ENCODE measurements at places on chromosomes 16 and 17.

DNA sequence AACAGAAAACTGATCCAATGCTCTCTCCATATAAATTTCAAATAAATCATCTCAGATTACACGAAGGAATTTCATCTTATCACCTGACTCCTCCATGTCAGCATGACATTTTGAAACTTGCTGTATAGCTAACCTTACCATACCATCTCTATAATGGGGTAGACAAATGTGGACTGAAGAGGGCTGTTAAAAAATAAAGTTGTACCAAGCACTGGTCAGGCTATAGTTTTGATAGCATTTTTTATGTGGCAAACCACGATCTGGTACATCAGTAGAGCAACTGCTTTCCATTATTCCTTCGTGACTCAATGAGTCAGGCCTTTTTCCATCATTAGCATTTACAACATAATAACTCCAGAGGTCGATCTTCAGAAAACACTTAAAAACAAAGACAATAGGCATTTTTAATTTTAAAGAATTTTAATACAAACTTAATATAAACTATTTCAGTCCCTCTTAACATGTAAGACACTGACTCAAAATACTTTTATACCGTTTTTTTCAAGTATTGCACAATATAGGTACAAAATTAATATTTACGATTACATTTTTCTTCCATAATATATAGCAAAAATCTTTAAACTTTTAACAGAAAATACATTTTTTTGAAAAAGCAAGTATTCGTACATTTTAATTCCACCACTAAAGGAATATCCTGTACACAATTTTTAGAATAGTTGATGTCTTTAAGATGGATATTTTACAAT, 4.2 kb downstream of the TOB1 start:
- DNase-seq, result no peak

DNA sequence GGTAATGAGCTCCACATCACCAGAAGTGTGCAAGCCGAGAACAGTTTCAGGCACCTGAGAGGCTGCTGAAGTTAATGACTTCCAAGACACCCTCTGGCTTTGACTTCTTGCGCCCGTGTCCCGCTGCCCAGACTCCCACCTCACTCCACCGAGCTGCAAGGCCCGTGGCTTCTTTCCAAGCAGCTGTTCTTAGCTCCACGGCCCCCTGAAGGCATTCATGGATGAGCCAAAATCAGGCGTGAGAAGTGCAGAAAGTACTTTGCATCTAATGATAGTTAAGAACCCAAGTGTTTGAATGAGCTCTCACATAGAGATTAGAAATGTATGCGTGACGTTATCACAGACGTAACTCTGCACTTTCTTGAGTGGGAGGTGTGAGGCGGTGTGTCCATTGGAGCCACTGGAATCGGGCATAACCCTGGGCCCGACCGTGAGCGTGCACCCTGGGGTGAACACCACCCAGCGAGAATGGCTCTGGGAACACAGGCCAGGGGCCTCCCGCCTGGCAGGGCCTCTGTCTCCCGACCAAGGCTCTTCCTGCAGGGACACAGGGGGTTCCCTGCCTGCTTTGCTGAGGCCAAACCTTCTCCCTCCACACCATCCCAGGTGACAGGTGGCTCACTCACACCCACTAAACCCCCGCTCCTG, 11.0 kb downstream of the NPTX1 start:
- DNase-seq, result no peak

- DNase-seq, result no peak
These were observed 103.7 kb downstream of the XYLT1 start for GRCh38 chr16:17367036-17367435.

DNA sequence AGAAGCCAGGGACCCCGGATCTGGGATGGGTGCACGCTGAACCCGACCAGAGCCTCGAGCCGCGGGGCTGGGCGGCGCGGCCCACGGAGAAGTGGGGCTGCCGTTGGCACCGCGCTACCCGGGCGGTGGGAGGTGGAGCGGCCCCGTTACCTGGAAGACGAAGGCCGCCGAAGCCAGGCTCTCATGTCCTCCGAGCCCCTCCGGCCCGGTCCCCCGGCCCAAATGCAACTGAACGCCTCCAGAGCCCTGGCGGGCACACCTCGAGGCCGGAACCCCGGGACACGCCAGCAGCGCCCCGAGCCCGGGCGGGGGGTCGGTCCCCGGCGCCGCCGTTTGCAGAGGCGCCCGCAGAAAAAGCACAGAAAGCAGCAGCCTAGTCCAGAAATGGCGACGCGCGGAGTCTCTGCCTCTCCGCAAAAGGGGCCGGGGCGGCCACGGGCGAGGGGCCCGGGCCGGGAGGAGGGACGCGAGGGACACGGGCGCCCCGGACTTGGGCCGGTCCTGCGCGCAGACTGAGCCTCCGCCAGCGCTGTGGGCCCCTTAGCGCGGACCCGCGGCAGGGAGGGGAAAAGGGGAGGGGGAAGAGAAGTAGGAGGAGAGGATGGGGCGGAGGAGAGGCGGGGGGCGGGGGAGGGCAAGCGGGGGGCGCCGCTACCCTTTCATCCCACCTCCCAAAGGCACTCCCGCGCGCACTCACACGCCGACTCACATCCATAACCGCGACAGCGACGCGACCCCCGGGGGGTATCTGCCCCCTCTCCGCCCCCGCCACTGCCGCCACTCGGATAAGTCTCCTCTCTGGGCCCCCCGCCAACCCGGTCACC, 1.4 kb downstream of the AXIN2 start:
- no peak for DNase-seq

DNA sequence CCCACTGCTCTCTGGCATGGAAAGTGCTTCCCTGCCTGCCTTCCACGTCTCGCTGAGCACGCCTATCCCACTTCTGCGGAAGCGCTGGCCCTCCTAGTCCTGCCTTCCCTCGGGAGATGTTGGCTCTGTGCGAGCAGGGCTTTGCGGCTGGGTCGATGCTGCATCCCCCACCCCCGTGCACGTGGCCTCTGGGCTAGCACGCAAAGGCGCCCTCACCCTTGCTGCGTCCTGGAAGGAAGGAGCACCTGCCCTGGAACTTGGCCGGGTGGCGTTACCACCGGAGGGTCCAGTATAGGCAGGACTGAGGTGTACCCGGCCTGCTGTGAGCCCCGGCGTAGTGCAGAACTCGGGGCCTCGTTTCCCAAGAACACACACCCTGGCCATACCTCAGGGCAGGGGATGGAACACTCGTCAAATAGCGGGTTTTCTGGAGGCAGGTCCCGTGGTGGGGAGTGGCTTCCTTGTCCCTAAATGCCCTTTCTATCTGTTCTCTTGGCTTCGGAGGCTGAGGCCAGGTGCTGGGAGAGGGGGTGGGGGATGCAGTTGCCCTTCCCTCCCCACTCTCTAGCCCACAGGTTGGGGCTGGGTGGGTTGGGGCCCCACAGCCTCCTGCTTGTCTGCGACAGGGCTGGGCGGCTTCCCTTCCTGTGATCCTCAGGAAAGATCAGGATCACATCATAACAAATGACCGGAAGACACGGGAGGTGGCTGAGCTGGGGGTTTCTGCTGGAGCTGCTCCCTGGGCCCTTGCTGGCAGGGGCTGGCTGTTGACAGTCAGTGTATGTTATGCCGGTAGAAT, 17.4 kb downstream of the BAIAP2 start:
- DNase-seq, result no peak

DNA sequence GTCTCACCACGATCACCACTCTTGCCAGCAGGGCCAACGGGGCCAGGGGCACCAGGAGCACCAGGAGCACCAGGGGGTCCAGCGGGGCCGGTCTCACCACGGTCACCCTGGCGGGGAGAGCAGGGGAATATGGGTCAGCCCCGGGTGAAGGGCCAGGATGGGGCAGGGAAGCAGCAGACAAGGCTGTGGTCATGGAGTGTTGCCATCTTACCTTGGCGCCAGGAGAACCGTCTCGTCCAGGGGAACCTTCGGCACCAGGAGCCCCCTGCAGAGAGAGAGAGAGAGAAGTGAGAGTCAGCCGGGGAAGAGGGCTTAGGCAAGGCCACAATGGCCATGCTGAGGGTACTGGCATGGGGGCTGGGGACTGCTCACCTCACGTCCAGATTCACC, 12.9 kb downstream of the COL1A1 start:
- DNase-seq, result no peak

GRCh38 chr17:35616536-35616935, 29.4 kb downstream of the AP2B1 start:
- DNase-seq, result no peak

DNA sequence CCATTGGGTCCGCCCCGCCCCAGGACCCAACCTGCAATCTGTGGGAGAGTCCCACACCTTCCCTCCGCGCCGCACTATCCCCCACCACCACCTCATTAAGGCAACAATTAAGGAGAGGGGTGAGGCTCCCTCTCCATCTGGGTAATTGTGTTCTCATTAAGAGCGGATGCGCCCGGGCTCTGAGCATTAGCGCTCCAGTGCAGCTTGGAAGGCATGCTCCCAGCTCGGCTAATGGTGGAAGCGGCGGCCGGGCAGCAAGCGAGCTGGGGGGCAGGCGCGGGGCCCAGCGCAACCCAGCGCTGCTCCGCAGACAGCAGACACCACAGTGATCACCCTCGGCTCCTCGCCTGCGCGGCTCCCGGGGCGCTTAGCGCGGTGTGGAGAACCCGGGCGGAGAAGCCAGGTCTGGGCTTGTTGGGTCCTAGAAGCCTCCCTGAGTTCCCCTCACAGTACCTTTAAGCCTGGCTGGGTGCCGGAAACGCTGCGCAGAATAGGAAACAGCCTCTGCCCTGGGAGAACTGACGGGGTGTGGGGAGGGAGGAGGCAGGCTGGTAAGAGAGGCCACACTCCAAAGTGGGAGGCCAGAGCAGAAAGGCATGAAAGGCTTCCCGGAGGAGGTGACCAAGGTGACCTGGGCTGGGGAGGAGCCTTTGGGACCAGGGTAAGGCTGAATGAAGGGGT, 6.4 kb downstream of the CBLN1 start:
- DNase-seq, result no peak

DNA sequence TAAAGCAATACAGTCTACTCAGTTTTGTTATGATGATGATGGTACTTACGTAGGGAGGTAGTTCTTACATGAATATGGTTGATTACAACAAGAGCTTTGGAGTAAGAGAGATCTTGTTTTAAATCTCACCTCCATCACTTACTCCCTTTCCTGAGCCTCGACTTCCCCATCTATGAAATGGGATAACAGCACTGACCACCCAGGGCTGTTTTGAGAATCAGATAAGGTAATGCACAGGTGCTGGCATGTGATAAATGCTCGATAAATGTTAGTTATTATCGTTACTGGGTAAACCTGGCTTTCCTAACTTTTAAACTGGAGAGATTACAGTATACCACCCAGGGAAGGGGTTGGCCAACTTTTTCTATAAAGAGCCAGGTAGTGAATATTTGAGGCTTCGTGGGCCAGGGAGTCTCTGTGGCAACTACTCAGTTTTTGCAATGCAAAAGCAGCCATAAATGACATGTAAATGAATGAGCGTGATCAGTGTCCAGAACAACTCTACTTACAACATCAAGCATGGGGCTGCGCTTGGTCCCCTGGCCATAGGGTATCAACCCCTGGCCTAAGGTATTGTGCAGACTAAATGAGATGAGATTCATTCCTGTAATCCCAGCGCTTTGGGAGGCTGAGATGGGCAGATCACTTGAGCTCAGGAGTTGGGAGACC, 73.7 kb downstream of the BMERB1 start:
- no peak for DNase-seq

DNA sequence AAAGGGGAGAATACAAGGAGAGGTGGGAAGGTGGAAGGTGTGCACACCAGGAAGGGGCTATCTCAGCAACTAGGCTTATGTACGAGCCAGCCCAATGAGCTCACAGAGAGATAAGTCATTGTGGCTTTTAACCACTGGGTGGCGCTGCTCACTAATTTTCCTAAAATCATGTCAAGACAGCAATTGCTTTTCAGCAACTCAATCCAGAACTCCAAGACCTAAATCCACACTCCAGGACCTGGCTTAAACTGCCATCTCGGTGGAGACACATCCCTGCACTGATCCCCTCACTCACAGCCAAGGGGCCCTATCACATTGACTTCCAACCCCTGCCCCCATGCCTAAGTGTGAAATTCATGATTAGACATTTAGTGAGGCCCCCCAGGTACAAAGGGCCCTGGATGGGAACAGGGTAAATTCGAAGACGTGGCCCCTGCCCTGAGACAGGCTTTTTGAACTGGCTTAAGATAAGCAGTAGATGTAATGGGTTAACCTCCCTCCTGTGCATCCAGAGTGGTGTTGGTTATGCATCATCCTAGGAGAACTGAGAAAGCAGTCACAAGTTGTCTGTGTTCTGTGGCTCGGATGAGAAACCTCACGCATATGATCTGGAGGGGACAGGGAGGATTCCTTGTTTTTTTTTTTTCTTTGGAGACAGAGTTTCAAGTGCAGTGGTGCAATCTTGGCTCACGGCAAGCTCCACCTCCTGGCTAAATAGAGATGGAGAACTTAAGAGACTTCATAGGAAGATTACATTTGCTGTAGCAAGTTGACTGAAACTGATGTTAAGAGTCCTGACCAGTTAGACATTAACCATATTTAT, 11.5 kb downstream of the CCL16 start:
- DNase-seq, result peak; percentile 54

DNA sequence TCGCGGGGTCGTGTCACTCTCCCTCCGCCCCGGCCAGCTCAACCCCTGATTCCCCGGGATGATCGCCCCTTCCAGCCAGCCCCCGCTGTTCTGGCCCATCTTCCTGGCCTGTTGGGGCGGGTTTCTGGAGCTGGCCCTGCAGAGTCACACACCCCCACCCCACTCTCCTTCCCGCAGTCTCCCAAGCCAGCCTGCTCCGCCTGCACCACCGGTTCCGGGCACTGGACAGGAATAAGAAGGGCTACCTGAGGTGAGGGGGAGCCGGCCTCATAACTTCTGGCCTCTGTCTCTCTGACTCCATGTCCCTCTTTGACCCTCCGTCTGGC, 621 bp downstream of the CHP2 start:
- DNase-seq, result no peak

- DNase-seq, result no peak
These were observed 11.4 kb downstream of the CCR7 start for GRCh38 chr17:40553694-40554534.

GRCh38 chr17:44848257-44848795, 643 bp downstream of the HIGD1B start:
- DNase-seq, result no peak

DNA sequence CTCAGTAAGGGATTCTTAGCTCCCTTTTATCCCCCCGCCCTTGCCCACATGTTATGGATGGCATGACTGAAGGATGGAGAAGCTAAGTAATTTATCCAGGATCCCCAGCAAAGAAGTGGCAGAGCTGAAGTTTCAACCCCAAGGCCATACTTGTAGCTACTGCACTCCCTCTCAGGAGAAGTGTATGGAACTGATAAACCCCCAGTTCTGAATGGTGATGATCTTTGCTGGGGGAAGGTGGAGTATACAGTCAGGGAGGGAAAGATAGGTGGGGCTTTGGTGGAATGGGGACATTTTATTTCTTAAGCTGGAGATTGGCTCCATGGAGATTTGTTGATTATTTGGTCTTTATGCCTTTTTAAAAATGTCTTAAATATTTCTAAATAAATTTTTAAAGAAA, 58.3 kb downstream of the TNRC6C start:
- no peak for DNase-seq

- DNase-seq, result no peak
These were observed 3.7 kb upstream of the HSD17B2 start for GRCh38 chr16:82031116-82032084.

GRCh38 chr17:4945944-4946280, 2.4 kb downstream of the PFN1 start:
- DNase-seq, result no peak
